ENCODE measurements at places on chromosomes 3 and 15.

GRCh38 chr15:29149738-29150075 lies 119.9 kb downstream of the NSMCE3 start:
- no peak for DNase-seq
- H3K27ac ChIP-seq, result no peak overlapping the region
- H3K4me3 ChIP-seq, result no peak overlapping the region
- H3K36me3 ChIP-seq, result no peaks in the 10 kb centered on the region

DNA sequence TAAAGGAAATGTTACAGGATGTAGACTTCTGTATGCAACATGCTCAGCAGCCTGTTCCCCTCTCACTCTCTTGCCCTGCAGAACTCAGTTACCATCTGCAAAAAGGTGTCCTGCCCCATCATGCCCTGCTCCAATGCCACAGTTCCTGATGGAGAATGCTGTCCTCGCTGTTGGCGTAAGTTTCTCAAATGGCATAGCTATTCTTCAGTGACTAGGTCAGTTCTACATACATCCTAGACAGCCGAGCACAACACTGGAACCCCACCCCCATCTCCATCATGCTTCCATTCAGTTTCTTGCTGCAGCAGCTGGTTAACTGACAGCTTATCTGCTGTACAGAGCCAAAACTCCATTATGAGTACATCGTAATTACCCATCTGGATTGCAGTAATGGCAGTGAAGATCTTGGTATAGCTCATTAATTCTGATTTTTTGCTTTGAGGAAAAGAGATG lies 4.5 kb downstream of the THBS1 start:
- peak overlapping the region; percentile 51 for H3K27ac ChIP-seq
- DNase-seq, result no peak
- H3K4me3 ChIP-seq, result no peak overlapping the region
- H3K27me3 ChIP-seq, result peaks cover 9% of the 10 kb centered on the region
- H3K4me1 ChIP-seq, result peaks cover 22% of the 10 kb centered on the region
- peaks cover 6% of the 10 kb centered on the region for H3K36me3 ChIP-seq

- H3K27ac ChIP-seq, result no peak overlapping the region
- H3K4me3 ChIP-seq, result no peak overlapping the region
- peaks cover 4% of the 10 kb centered on the region for H3K36me3 ChIP-seq
- H3K27me3 ChIP-seq, result no peaks in the 10 kb centered on the region
These were observed 9.1 kb downstream of the KPNA1 start for GRCh38 chr3:122505676-122506075.

DNA sequence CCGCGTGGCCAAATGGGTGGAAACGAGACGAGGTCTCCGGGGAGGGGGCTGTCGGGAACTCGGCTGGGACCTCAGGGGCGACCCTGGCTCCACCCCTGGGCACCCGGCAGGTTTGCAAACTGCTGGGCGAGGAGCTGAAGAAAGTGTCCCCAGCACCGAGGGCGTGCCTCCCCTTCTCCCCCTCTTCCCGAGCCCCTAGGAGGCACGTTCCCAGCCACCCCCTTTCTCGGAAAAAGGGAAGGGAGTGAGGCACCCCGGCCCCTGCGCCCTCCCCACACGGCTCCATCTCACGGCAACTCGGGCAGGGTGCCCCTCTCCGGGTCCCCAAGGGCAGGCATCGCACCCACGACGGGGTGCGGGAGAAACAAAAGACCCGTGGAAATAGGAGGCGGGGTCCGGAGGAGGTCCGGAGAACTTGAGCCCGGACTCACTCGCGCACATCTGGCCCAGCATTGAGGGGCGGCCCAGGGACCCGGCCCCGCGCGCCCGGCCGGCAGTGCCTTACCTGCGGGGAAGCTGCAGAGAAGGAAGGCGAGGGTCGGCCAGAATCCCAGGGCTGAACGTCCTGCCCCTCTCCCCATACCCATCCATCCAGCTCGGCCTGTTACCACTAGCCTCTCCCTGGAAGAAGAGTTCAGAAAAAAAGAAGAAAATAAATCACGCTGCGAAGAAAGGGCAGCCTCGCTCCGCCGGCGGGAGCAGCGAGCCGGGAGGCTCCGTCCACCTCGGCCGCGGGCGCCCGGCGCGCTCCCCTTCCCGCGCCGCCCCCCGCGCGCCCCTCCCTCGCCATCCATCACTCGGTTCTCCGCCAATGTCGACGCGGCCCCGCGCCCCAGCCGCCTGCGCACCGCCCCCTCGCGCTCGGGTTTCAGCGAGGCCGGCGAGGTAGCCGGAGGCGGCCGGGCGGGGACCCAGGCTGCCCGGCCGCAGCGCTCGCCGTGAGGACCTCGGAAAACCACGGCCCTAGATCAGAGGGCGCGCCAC lies 16.3 kb downstream of the RGMA start:
- peaks cover 14% of the 10 kb centered on the region for H3K4me1 ChIP-seq
- peaks cover 80% of the 10 kb centered on the region for H3K27me3 ChIP-seq
- DNase-seq, result no peak
- H3K27ac ChIP-seq, result no peak overlapping the region

GRCh38 chr3:173501931-173502489 lies 104.5 kb downstream of the NLGN1 start:
- H3K36me3 ChIP-seq, result no peaks in the 10 kb centered on the region
- no peak for DNase-seq
- no peak overlapping the region for H3K27ac ChIP-seq
- H3K4me3 ChIP-seq, result no peak overlapping the region

- no peak overlapping the region for H3K4me3 ChIP-seq
- no peaks in the 10 kb centered on the region for H3K27me3 ChIP-seq
- peaks cover 4% of the 10 kb centered on the region for H3K36me3 ChIP-seq
- no peaks in the 10 kb centered on the region for H3K4me1 ChIP-seq
- H3K27ac ChIP-seq, result no peak overlapping the region
These were observed 86.9 kb downstream of the CDIN1 start for GRCh38 chr15:36666228-36666905.

DNA sequence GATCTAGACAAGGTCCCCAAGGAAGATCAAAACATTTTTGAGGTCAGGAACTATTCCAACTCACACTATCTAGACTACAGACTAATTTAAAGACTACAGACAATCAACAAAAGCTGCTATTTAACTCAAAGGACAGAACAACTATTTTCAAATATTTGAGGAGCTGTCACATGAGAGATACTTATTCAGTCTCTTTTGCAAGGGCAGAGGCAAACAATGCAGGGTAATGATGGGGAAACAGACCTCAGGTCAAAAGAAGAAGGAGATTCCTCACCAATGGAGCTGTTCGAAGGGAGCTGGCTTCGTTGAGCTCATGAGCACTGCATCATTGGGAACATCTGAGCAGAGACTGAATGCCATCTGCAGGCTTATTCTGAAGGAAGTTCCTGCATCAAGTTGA lies 231.9 kb downstream of the DTWD1 start:
- H3K27me3 ChIP-seq, result peaks cover 6% of the 10 kb centered on the region
- H3K27ac ChIP-seq, result no peak overlapping the region
- no peaks in the 10 kb centered on the region for H3K36me3 ChIP-seq
- DNase-seq, result no peak

GRCh38 chr3:167830007-167830406 lies 94.5 kb downstream of the SERPINI1 start:
- DNase-seq, result no peak
- H3K4me3 ChIP-seq, result no peak overlapping the region
- H3K36me3 ChIP-seq, result no peaks in the 10 kb centered on the region
- H3K4me1 ChIP-seq, result no peaks in the 10 kb centered on the region

DNA sequence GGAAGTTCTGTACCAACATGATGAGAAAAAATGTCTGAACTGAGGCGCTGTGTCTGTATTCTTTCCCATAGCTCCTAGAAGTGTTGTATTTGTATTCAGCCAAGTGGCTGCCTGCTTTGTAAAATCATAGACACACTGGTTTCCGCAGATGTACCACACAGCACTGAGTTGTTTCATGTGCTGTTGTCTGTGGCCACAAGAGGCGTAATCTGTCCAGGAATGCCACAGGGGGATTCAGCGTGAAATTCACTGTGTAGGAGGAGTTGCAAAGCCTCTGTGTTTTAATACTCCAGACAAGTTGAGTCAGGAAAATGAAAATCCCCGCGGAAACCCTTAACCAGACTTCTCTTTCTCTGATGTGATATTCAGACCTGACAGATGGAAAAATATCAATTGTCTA lies 462.2 kb downstream of the NSUN3 start:
- no peaks in the 10 kb centered on the region for H3K4me1 ChIP-seq
- H3K36me3 ChIP-seq, result no peaks in the 10 kb centered on the region
- no peaks in the 10 kb centered on the region for H3K27me3 ChIP-seq
- no peak for DNase-seq
- H3K27ac ChIP-seq, result no peak overlapping the region

DNA sequence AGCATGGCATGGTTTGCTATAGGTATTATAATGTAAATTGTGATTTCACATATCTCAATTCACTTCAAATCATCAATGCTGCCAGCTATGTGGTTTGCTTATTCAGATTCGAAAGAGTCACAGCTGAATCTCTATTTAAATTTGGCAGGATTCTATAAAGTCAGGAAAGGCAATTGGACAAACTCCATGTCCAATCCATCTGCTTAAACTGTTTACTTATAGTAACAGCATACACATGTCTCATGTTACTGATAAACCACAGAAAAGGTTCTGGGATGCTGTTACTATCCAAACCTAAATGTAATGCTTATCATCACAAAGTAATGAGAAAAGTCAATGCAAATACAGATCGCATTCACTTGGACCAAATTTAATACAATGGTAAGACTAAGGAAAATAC lies 229.7 kb downstream of the ISL2 start:
- H3K4me1 ChIP-seq, result no peaks in the 10 kb centered on the region
- no peaks in the 10 kb centered on the region for H3K27me3 ChIP-seq
- no peak for DNase-seq
- no peak overlapping the region for H3K4me3 ChIP-seq

DNA sequence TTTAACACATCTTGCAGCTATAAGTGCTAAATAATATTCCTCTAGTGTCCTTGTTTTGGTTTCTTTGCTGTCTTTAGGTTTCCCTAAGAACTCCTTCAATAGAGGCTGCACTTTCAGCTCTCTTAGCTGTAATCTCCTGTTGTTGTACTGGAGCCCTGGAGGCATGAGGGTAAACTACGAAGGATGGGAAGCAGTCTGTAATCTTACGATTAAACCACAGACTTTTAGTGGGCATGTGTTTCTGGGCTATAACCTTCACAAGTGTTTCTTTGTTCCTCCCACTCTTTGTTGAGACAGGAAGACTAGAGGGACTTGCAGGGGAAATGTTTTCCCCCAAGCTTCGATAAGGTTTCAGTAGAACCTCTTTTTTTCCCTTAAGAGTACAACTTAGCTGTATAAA lies 1058.1 kb downstream of the NSUN3 start:
- H3K4me1 ChIP-seq, result no peaks in the 10 kb centered on the region
- H3K27ac ChIP-seq, result no peak overlapping the region
- no peaks in the 10 kb centered on the region for H3K27me3 ChIP-seq
- H3K36me3 ChIP-seq, result no peaks in the 10 kb centered on the region
- no peak for DNase-seq

GRCh38 chr3:66480666-66481065 lies 20.2 kb downstream of the LRIG1 start:
- H3K4me1 ChIP-seq, result peaks cover 68% of the 10 kb centered on the region
- H3K36me3 ChIP-seq, result no peaks in the 10 kb centered on the region
- peak overlapping the region; percentile 92 for H3K27ac ChIP-seq
- peak overlapping the region; percentile 88 for H3K4me3 ChIP-seq
- H3K27me3 ChIP-seq, result no peaks in the 10 kb centered on the region
- peak; percentile 19 for DNase-seq

DNA sequence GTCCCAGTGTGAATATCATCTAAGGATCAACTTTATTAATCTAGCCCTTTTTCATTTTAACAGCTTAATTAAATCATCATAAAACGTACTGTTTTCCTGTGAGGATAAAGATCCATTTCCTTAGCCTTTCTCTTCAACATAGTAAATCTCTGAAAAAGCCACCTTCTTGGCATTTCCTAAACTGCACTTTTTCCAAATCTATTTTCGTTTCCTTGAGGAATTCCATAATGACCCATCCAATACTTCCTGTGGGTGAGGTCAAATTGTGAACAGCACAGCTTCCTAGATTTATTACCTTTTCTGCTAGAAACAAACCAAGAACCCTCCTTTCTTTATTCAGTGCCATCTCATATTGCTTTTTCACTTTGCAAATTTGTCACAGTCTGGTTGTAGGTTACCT lies 129.4 kb upstream of the CNTN4 start:
- no peaks in the 10 kb centered on the region for H3K4me1 ChIP-seq
- H3K27ac ChIP-seq, result no peak overlapping the region
- no peak for DNase-seq
- no peak overlapping the region for H3K4me3 ChIP-seq

DNA sequence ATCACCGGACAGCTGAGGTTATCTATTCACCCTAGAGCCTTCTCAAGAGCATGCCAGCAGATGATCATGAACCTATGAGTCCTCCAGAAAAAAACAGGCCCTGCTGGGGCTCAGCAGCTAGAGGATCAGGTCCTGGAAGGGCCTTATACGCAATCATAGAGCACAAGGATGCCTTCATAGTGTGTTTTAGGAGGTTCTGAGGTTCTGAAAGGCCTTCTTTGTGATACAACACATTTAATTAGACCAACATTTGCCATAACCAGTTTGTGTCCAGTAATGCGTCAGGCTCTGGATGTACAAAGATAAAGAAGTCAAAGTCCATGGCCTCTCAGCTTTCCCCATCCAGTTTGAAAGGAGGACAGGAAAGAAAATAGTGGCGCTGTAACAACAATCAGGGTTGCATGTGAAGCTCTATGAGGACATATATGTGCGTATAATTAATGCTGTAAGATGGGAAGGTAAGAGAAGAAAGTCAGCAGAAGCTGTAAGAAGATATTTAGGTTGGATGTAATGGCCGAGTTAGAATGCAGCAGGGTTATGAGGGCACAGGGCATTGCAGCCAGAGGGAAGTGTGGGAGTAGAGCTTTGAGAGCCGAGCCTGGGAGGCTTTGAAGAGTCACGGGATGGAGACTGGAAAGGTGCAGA lies 302.6 kb upstream of the TBL1XR1 start:
- H3K4me3 ChIP-seq, result no peak overlapping the region
- no peaks in the 10 kb centered on the region for H3K4me1 ChIP-seq
- no peak for DNase-seq

- H3K27ac ChIP-seq, result no peak overlapping the region
- peaks cover 22% of the 10 kb centered on the region for H3K27me3 ChIP-seq
- no peak overlapping the region for H3K4me3 ChIP-seq
- no peaks in the 10 kb centered on the region for H3K36me3 ChIP-seq
- DNase-seq, result no peak
These were observed 169.3 kb upstream of the TPM1 start for GRCh38 chr15:62873203-62873602.

GRCh38 chr3:32457971-32458471 lies 44.6 kb downstream of the CMTM6 start:
- H3K36me3 ChIP-seq, result peaks cover 2% of the 10 kb centered on the region
- H3K4me3 ChIP-seq, result peak overlapping the region; percentile 81
- H3K27me3 ChIP-seq, result no peaks in the 10 kb centered on the region
- H3K4me1 ChIP-seq, result peaks cover 40% of the 10 kb centered on the region
- no peak overlapping the region for H3K27ac ChIP-seq
- peak; percentile 58 for DNase-seq

Measured in T-helper 17 cell (primary cell).